ENCODE measurements at places on chromosomes 2 and 18. TPM values are rescaled to one million over a fixed set of nuclear protein-coding genes. Genes with fewer than 3 reads are reported as not detected.

Gene RUFY4
- total RNA-seq, result not detected

Gene REG1B
- total RNA-seq, result not detected

Gene RBFA
- 27.4 TPM for total RNA-seq

Gene PAX3
- total RNA-seq, result not detected

Gene DNER
- 0.86 TPM for total RNA-seq

Gene RFTN2
- 4.7 TPM for total RNA-seq

Gene CD28
- total RNA-seq, result not detected

Gene TEX51
- total RNA-seq, result not detected

Gene ZNF532
- 45.1 TPM for total RNA-seq

Gene ALK
- total RNA-seq, result not detected

Gene STPG4
- 0.64 TPM for total RNA-seq

Gene SCYGR4
- not detected for total RNA-seq

Gene CCL20
- total RNA-seq, result 0.43 TPM

Gene CTLA4
- not detected for total RNA-seq

Gene SNORC
- total RNA-seq, result 0.86 TPM

Gene MTA3
- total RNA-seq, result 25.8 TPM

Gene IL37
- not detected for total RNA-seq

Gene TTR
- total RNA-seq, result not detected

Gene AMER3
- total RNA-seq, result not detected

Gene DUSP2
- 2.3 TPM for total RNA-seq

Gene TEKT4
- not detected for total RNA-seq

Gene AQP4
- not detected for total RNA-seq

Gene RAB17
- 0.43 TPM for total RNA-seq

Gene UGT1A5
- total RNA-seq, result not detected

Gene MC4R
- not detected for total RNA-seq

Gene CREG2
- not detected for total RNA-seq

Gene SERPINB2
- 22.9 TPM for total RNA-seq
